ENCODE measurements at places on chromosomes 4 and X.

GRCh38 chr4:102610007-102610406, 108.8 kb downstream of the NFKB1 start:
- no peak for DNase-seq

- no peak for DNase-seq
Observed at GRCh38 chr4:125773931-125774330, 459.2 kb downstream of the FAT4 start.

DNA sequence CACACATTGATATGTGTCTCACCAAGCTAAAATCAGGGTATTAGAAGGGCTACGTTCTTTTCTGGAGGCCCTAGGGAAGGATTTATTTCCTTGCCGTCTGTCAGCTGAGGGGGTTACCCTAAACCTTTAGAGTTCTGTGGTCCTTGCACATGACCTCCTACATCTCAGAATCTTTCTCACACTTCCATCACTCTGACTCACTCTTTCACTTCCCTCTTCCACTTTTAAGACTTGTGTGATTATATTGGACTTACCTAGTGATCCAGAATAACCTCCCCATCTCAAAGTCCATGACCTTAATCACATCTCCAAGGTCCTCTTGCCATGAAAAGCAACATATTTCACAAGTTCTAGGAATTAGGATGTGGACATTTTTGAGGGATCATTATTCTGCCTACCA, 53.6 kb upstream of the FUNDC1 start:
- no peak for DNase-seq

- no peak for DNase-seq
Observed at GRCh38 chr4:306551-306961, 1.3 kb upstream of the ZNF732 start.

DNA sequence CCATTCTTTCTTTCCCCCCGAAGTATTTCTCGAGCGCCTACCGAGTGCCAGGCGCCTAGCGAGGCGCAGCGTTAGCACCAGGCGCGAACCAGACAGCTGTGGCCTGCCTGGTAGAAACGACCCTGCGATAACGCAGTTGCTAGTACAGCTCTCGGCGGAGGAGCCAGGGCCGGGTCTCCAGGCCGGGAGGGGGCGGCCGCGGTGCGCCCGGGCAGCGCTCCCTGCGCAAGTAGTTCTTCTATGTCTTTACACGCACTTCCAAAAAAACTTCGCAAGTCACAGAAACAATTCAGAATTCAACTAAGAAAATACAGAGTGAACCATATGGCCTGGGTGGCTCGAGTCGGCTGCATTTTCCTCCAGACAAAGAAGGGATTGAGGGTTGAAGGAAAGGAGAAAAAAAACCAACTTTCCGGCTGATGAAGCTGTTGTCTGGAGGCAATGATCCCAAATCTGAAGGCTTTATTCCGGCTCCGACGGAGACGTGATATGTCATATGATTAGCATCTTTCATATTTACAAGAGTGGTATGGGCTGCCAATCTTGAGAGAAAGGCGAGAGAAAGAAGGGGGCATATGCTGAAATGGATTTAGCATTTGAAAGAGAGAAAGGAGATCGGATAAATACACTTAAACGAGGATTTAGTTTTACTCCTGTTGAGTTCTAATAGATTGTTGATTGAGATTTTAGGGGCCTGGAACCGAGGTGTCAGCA, 7.2 kb upstream of the NEUROG2 start:
- DNase-seq, result no peak

DNA sequence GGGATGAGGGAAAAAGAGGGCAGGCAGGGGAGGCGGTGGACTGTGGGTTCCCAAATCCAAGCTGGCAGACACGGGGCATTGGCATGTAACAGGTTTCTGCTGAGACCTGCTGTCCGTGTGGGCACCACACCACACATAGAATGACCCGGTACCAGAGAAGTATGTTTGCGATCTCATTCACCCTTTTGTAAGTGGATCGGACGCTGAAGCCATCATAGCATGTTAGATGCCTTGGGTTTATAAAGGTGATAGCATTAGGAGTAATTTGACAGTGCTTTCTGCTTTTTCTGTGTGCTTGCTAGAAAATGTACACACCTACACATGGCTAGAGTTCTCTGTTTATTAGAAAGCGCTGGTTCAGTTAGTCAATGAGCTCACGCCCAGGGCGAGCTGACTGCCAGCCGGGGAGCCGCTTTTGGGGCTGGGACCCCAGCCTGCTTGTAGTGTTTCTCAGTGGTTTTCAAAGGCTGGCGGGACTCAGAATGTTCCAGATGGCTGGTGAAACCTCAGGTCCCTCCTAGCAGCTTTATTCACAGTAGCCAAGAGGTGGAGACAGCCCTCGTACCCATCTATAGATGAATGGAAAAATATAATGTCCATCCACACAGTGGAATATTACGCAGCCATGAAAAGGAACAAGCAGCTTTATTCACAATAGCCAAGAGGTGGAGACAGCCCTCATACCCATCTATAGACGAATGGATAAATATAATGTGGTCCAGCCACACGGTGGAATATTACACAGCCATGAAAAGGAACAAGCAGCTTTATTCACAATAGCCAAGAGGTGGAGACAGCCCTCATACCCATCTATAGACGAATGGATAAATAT, 579 bp downstream of the IL3RA start:
- DNase-seq, result no peak

DNA sequence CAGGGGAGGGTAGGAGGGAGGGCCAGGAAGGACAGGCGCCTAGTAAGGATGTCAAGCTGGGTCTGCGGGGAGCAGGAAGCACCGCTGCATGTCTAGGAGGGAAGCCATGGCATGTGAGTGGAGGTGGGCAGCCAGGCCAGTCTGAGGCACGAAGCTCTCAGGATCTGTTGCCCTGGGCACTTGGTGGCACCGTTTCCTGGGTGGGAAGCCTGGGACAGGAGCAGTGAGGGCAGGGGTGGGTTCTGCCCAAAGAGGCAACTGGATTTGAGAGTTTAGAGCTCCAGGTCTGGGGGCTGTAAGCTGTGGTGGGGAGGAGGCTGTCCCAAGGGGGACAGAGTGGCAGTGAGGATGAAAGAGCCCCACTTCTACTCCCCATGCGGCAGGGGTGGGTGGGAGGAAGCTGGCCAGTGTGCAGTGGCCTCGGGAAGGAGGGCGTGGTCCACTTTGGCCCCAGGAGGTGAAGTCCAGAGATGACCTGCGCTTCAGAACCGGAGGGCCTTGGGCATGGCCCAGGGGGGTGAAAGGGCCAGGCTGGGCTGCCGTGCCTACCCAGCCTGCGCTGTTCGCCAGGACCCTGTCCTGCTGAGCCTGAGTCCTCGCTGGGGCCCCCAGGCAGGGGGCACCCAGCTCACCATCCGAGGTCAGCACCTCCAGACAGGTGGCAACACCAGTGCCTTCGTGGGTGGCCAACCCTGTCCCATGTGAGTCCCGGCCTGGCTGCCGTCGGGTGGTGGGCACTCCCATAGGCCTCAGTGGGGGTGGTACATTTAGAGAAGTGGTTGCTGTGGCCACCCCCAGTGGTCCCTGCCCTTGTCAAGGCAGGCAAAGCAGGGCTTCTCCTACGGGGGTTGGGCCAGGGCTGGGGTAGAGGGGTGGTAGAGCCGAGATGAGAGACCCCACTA, 8.3 kb upstream of the SRPK3 start:
- DNase-seq, result no peak

GRCh38 chr4:13917015-13917414, 289.5 kb upstream of the BOD1L1 start:
- DNase-seq, result no peak

DNA sequence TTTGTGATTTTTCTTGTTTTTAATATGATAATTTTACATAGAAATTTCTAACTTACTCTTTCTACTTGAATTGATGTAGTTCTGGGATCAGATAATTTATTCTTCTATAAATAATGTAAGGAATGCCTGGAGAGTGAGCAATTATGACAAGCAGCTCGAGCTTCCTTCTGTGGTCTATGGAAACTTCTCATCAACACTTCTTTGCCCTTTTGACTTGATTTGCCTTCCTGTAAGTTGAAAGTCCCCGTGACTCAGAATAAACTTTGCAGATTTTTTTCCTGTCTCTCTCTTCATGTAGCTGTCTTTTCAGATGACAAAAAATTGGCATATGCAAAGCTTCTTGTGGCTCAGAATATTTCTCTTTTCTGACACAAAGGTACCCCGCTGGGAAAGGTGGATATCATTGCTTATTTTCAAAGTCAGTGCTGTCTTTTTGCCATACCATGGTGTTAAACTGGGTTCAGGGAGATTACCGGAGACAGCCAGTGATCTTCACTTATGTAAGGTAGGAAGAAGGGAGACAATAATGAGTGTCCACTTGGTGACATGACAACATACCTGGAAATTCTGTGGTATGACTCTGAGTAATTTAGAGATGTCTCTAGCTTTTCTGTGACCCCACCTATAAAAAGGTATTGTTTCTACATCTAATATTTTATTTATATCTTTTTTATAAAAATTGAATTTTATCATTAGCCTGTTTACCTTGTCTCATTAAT, 278.6 kb upstream of the GNPDA2 start:
- DNase-seq, result no peak

DNA sequence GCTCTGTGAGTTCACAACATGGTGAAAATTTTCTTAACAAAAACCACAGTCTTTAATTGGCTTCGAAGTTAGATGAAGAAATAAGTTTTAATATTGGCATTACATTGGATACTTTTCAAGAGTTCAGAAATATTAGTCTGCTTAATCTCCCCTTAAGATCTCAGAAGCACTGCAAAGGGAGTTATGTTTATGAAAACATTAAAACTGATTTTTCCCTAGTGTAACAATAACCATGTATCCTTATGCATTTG, 1.5 kb downstream of the SETD7 start:
- DNase-seq, result no peak

GRCh38 chr4:108159845-108160244, 8.9 kb downstream of the LEF1 start:
- DNase-seq, result peak; percentile 13

DNA sequence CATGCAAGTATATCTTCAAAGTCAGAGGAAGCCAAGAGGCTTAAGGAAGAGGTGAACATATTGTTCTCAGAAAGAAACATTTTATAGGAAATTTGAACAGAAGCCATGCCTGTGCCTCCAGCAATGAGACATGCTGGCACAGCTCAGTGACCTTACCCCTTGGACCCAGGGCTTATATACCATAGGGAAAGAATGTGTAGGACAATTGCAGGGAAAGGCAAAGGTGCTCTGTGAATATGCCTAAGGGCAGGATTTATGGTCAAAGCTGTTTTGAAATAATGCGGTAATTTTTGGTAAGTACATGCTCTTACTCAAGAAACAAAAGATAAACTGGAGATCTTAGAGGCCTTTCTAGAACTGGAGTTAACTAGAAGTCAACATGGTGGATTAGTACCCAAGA, 568.8 kb downstream of the GRID2 start:
- DNase-seq, result no peak

GRCh38 chr4:147913137-147913536, 181.2 kb downstream of the ARHGAP10 start:
- no peak for DNase-seq

DNA sequence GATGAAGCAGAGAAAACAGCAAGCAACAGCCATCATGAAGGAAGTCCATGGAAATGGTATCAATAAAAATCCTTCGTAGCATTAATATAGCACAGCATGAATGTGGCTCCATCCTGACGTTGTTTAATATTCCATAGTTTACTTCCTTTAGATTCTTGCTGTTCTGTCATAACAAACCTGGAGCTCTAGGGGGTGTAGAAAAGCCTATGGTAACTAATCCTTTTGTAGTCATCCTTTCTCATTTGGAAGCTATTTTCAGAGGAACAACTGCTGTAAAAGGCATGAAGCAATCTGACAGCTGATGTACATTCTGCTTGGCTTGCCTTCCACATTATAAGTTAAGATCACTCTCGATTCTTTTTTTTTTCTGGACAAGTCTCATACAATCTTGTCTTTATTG, 914 bp downstream of the MYOZ2 start:
- no peak for DNase-seq

- DNase-seq, result no peak
Observed at GRCh38 chr4:20544645-20545044, 155.6 kb upstream of the PACRGL start.

All from T-cell (primary cell).